ENCODE measurements at places on chromosomes 2 and 18. TPM values are rescaled to one million over a fixed set of nuclear protein-coding genes. Genes with fewer than 3 reads are reported as not detected.

Gene NXPH2
- 1.2 TPM for total RNA-seq

DNA sequence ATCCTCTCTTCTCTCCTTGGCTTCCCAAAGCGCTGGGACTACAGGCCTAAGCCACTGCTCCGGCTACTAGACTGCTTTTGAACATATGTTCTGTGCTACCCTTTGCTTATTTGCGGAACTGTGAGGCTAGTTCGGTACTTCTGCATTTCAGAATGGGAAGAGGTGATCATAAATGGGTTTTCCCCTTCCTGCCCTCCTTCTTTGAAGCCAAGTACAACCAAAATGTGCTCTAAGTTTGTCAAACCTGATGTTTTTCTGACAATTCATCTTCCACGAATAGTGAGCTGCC is 1.7 kb upstream of the ESCO1 start:
- DNase-seq, result no peak

DNA sequence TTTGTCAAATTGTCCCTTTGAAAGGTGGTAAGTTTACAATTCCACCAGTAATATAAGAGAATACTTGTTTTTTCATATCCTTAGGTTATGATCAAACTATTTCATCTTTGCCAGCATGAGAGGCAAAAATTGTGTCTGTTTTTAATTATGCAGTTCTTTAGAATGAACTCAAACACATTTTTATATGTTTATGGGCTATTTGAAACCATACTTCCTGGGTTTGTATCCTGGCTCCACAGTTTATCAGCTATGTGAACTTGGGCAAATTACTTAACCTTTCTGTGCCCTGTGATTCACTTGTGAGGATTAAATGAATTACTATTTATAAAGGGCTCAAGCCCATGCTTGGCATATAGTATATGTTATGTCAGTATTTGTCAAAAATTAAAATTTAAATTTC is 109.4 kb downstream of the TANC1 start:
- no peak for DNase-seq

DNA sequence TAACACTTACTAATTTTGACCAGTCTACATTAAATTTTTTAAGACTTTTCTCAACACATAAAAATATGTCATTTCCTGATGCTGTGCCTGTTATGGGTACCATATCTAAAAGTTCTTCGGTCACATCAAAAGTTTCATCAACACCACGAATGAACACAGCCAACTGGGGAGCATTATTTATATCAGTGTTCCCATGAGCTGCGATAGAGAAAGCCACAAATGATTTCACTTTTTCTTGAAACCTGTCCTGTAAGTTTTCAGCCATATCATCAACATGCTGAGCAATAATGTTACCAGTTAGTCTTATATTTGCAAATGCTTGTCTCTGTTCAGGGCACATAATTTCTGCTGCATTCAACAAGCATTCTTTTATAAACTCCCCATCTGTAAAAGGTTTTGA is 30.4 kb upstream of the NCL start:
- no peak for DNase-seq

GRCh38 chr2:239727776-239728600 is 297.2 kb downstream of the NDUFA10 start:
- DNase-seq, result no peak

Measured in hepatocyte (in vitro differentiated cells).